ENCODE measurements at places on chromosomes 1 and 21.

GRCh38 chr1:184973272-184974055 is 844 bp downstream of the NIBAN1 start:
- no peak for DNase-seq

DNA sequence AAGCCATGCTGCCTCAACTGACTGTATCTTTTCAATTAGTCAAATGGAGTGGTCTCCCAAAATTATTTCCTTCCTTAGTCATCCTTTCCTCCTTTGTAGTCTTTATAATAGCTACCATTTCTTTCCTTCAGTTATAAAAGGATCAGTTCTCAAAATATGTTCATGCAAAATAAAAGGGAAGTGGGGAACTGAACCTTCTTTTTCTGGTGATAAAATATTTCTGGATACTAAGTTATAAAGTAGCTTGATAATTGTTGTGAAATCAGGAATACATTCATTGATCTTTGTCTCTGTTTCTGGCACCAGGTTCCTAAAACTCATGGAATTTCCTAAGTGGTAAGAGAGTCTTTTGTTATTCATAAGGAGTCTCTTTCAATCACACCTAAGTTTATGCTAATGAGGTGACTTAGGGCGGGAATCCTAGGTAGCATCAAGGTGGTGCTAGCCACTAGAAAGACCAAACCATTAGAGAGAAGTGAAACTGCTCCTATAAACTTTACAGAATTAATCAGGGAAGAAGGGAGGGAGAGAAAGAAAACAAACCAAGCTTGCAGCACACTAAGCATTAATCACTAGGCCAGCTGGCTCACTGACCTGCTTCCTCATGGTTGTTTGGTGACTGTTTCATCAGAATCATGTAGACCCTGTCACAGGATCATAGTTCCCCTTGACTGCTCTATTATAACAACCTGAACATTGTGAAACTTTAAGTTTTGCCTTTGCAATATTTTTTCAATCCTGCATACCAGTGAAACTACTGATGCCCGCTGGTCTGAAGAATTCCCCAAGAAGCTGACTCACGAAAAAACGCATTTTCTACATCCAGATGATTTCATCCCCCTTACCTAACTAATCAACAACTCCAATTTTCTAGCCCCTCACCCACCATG is 161.6 kb upstream of the PTBP2 start:
- peak; percentile 65 for DNase-seq

DNA sequence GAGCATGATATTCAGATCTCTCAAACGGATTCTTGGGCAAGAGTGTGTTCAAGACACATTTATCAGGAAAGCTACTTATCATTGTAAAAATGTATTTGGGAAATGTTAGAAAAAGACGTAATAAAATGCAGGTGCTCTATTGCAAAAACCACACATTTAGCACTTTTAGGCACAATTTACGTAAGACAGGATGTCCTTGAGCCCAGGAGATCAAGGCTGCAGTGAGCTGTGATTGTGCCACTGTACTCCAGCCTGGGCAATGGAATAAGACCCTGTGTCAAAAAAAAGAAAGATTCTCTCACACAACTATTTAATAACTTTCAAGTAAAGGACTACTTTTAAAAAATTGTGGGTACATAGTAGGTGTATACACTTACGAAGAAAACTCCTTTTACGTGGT is 18.4 kb downstream of the SLC25A33 start:
- DNase-seq, result no peak

DNA sequence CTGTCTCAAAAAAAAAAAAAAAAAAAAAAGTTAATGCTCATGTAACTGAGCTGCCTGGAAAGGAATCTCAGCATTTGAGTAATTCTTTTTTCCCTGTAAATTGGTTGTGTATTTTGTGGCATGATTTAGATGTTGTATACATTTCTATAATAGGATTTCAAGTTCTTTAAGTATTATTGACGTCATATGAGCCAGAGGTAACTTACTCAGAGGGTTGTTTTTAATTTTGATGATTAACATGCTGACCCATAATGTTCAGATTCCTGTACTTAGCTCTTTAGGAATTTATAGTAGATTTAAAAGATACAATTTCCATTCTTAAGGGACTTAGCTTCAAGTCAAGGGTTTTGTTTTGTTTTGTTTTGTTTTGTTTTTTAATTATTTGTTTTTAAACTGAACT is 120.4 kb downstream of the CACHD1 start:
- DNase-seq, result no peak

- no peak for DNase-seq
Measured at GRCh38 chr1:158098256-158098655, 82.4 kb upstream of the CD1D start.

- no peak for DNase-seq
Measured at GRCh38 chr1:195851016-195851601, 757.1 kb downstream of the KCNT2 start.

GRCh38 chr1:17274186-17275170 is 25.6 kb downstream of the PADI3 start:
- no peak for DNase-seq

DNA sequence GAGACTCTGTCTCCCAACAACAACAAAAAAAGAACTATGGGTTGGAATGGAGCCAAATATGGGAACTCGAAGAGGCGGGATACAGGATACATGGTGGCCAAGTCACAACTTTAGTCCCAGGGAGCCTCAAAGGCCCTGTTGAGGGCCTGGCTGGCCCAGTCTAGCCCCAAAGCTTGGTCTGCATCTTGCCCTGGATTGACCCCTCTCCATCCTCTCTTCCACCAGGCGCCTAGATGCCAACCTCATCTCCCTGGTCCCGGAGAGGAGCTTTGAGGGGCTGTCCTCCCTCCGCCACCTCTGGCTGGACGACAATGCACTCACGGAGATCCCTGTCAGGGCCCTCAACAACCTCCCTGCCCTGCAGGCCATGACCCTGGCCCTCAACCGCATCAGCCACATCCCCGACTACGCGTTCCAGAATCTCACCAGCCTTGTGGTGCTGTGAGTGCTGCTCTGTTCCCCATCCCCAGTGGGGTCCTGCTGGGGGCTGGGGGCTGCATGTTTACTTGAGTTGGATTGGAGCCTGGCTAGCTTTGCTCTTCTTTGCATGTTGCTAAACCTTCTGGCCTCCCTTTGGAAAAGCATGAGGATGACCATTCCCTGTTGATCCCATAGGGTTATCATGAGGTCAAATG is 65.5 kb downstream of the UBE2T start:
- peak; percentile 38 for DNase-seq

DNA sequence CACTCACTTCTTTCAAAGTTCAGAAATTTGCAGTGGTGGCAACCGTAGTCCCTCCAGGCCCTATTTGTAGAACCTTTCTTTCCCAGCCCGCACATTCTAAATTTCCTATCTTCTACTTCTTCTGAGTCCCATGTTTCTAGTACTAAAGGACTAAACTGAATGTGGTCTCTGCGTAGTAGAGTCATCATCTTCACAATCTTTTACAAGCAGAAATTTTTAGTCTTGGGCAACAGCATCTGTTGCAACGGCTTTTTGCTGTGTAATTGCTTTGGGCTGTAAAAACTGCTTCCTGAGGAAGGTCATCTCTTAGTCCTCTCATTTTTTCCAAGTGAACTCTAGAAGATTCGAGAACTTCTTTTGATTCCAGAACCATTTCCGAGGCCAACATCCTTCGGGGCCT is 23.9 kb downstream of the VAV3 start:
- DNase-seq, result no peak

GRCh38 chr1:182643699-182644098 is 39.5 kb upstream of the RGS16 start:
- no peak for DNase-seq

GRCh38 chr1:66266350-66266749 is 267.6 kb upstream of the SGIP1 start:
- DNase-seq, result peak; percentile 50

DNA sequence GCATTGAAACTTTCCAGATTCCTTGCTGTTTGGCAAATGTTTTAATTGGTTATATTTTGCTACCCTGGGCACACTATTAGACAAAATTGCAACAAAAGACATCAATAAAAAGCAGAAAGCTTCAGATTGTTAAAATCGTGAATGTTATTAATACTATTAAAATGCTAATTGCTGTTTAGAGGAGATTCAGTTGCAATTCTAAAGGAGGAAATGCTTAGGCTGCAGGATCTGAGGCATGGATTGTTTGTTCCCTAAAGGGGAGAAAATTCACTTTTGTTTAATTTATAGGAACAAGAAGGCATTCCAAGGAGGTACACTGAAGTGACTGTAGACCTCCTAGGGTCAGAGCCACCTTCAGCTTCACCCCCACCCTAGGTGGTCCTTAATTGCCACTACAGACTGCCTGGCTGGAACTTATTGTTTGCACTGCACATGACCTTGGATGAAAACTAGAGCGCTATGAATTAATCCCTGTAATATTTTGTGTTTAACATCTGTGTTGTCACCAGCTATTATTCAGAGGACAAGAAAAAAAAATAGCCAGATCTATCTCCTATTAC is 1266.9 kb upstream of the ADGRL2 start:
- no peak for DNase-seq

- no peak for DNase-seq
Measured at GRCh38 chr1:60922304-60922703, 160.1 kb upstream of the NFIA start.

- DNase-seq, result no peak
Measured at GRCh38 chr21:29193072-29193471, 62.6 kb downstream of the MAP3K7CL start.

- no peak for DNase-seq
Measured at GRCh38 chr1:41683681-41684500, 199.4 kb upstream of the EDN2 start.

DNA sequence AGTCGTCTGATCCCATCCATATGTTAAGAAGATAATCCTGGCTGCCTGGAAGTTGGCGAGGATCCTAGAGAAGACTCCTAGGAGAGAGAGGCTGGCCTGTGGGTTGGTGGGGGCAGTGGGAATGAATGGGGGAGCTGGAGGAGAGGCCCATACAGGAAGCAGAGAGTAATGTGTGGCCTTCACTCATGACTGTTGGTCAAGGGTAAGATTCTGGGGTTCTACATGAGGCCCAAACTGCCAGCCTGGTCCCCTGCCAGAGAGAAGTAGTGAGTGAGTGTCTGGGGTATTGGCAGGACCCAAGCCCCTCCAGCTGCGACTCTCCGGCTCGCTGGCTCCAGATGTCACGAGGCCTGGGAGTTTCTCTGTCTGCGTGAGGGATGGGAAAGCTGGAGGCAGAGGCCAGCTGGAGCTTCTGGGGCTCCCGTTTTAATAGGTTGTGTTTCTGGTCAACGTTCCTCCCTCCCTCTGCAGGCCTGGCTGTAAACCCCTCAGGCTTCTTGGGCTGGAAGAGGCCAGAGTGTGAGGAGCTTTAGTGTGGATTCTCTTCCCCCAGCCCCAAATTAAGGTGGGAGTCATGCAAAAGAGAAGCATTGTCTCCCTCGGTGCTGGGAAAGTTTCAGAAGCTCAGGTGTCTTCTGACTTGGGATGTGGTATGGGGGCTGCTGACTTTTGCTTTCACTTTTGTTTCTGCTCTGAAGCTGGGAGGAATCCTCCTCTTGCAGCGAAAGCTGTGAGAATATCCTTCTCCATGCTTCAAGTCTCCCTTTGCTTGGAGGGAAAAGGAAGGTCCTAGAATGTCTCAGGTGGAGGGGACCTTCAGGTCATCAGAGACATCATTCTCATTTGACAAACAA is 2.6 kb downstream of the TMEM51 start:
- DNase-seq, result no peak

- no peak for DNase-seq
Measured at GRCh38 chr21:31235671-31236450, 108.2 kb downstream of the TIAM1 start.

DNA sequence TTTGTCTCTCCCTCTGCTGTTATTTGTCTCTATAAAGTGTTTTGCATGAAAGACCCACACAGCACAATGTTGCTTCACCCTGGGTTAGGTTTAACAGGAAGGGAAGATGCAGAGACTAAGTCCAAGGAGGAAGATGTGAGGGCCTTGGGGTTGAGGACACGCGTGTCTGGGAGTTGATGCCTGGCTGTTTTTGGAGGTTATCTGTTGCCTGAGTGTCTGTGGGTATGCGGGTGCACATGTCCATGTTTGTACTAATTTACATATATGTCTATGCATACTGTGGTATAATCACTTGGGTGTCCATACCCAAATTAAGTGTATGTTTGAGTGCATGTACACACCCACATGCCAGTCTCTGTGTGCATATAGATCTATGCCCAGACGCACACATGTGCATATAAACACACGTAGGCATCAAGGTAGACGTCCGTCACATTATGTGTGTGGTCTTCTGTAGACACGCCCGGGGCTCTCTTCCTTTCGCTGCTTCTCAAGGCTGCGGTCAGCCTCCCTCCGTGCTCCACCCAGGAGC is 962 bp upstream of the MAN1C1 start:
- no peak for DNase-seq

DNA sequence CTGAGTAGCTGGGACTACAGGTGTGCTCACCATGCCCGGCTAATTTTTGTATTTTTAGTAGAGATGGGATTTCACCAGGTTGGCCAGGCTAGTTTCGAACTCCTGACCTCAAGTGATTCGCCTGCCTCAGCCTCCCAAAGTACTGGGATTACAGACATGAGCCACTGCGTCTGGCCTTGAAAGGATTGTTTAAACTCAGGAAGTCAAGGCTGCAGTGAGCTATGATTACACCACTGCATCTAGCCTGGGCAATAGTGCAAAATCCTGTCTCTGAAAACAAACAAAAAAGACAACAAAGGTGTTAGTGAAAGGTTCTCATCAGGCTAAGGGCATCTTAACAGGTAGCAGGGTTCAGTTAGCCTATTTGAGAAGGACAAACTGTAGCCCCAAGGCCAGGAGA is 14.2 kb upstream of the ZNF496 start:
- no peak for DNase-seq

- DNase-seq, result no peak
Measured at GRCh38 chr1:98077691-98078090, 156.9 kb upstream of the DPYD start.

DNA sequence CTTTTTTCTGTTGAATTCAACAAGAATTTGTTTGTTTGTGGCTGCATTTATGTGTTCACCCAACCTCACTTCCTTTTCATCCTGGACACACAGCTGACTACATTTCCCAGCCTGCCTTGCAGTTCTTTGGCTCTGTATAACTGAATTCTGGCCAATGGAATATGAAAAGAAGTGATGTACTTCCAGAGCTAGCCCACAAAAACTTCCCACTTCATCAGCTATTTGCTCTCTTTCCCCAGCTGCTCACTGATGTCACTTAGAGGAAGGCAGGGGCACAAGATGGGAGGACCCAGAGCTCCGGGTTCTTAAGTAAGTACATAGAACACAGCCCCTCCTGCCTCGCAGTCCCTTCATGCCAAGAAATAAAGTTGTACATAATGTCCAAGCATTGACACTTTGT is 235.0 kb upstream of the FGGY start:
- DNase-seq, result no peak

DNA sequence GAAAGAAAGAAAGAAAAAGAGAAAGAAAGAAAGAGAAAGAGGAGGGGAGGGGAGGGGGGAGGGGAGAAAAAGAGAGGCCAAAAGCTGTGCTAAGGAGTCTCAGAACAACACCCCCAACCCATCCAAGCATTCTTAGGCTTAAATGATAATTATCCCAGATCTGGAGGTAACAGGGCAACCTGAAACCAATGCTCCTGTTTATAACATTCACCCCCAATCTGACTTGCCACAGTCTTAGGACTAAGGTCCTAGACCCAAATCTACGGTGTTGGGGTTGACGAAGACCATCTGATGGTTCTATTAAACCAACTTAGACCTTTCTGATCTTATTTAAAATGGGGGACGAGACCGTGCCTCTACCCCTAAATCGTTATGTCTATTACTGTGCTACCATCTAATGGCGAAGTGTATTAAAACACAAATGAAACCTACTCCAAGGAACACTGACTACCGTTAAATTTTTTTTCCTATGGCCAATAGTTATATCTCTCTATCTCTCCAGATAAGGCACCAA is 119.3 kb upstream of the CDC42BPA start:
- DNase-seq, result no peak

GRCh38 chr1:208223136-208223535 is 21.0 kb downstream of the PLXNA2 start:
- DNase-seq, result no peak

Data from RWPE2 (cell line).